ENCODE measurements at places on chromosomes 6 and 20.
A peak's percentile ranks its signal among the peaks of the same experiment; 100 is the strongest.

DNA sequence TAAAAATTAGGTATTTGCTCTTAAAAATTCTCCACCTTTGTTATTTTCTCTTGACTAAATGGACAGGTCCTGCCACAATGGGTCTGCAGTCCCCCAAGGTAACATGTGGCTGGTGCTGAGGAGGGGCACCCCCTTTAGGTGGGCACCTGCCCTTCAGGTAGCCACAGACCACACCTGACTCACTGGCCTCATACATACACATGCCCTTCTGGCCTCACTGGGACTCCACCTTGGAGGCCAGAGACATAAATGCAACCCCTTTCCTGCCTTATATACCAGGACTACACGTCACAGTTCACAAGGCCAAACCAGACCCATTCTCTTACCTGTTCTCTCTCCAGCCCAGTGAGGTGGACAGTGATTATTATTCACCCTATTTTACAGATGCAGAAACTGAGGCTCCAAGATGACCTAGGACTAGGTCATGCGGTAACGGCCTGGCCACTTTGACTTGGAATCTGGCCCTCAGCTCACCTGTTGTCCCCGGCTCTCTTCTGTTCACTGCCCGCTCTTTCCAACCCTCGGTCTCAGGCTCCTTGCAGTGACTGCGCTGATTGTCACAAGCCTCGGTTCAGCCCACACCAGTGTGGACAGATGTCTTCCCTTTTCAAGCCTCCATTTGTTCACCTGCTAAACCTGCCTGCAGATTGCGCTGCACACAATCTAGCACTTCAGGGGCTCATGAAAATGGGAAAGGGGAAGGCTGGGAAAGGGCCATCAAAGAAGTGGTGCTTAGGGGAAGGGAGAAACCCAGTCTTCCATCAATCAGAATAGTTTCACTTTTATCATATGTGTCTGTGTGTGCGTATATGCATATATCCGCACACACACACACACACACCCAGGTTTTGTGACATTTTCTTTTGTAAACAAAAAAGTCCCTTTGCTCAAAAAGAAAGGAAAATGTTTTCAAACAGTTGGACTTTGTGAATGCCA, 121.7 kb downstream of the BCAS1 start:
- DNase-seq: no peak

- no peak for DNase-seq
These were observed 289.9 kb downstream of the CD109 start for GRCh38 chr6:73985891-73986290.

- DNase-seq: no peak
These were observed 23.0 kb upstream of the IER3 start for GRCh38 chr6:30767158-30767943.

GRCh38 chr6:141107591-141108160, 1025.0 kb upstream of the GJE1 start:
- no peak for DNase-seq

DNA sequence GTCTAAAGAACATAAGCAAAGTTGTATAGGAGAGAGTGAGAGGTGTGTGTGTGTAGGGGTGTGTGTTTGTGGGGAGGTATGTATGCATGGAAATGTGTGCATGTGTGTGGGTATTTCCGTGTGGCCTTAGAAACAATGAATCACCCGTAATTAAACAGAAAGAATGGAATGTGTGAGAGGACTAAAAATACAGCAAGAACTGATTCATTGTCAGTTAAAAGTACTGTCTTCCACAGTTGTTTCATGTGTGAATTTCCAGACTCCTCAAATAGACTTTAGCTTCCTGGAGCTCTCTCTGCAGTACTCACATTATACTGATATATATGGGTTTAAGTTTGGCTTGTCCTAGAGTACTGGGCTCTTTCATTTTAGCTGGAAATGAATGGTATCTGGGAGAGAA, 145.7 kb downstream of the RIMS1 start:
- DNase-seq: no peak

- no peak for DNase-seq
These were observed 53.8 kb upstream of the FOXP4 start for GRCh38 chr6:41492261-41492891.

DNA sequence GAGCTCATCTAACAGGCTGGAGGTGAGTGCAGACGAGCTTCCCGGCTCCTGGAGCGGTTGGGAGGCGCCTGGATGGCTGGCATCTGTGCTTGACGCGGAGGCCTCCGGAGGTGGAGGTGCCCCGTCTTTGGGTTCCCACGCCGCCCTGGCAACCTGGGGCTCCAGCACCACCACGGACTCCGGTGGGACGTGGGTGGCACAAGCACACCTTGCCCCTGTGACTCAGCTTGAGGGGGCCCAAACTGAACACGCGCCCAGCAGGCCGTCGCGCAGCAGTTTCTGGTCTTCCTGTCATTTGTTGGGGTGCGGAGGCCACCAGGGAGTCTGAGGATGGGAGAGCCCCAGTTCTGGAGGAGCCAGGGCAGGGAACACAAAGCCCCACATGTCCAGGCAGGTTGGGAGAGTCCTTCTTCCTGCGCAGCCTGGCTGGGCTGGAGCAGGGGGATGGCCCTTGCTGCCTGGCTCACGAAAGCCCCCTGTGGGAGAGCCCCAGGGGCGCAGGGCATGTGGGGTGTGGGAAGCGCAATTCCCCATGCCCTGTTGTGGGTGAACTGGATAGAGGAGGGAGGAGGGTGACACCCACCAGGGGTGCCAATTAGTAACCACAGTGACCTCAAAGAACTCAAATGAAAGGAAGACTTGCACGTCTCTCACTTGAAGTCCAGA, 1378.6 kb upstream of the DEFB115 start:
- DNase-seq: no peak

DNA sequence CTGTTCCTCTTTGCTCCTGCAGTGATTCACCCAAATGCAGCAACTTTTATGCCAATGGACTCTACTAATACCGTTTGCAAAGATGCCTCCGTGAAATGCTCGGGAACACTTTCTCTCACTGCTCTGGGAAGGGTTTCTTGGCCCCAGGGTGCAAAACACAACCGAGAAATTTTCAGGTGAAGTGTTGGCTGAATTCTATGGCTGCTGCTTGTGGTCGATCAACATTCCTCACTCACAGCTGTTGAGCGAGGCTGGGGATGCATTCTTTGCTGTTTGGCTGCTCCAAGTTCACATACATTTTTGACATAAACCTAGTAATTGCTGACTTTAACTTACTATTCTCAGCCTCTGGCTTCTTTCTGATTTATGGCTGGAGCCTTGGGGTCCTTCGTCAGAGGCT, 342.0 kb upstream of the CHD6 start:
- no peak for DNase-seq

DNA sequence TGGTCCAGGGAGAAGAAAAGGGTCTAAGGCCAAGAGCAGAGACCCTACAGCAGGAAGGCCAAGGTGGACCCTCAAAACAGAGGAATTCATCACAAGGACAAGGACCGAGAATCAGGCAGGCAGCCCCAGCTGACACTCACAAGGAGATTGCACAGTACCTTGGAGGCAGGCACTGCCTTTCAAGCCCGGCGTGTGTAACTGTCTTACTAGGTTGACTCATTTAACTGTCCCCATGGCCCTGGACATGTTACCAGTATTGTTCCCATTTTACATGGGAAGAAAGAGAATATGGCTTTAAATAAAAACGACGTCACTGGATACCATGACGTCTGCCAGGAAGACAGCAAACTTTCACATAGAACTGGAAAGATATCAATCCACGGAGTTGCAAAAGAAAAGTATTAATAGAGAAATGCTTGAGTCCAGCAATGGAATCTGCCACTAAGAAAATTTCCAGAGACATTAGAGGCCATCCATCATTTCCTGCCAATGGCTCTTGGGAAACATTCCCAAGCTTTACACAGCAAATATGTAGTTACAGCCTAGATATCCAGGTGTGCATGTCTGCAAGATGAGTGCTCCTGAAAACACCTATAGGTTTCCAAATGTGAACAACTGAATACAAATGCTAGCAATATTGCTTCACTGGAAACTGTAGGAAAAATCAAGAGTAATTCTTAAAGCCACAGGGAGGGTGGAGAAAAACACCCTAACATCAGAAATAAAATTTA, 111.5 kb upstream of the RPS6KA2 start:
- no peak for DNase-seq

DNA sequence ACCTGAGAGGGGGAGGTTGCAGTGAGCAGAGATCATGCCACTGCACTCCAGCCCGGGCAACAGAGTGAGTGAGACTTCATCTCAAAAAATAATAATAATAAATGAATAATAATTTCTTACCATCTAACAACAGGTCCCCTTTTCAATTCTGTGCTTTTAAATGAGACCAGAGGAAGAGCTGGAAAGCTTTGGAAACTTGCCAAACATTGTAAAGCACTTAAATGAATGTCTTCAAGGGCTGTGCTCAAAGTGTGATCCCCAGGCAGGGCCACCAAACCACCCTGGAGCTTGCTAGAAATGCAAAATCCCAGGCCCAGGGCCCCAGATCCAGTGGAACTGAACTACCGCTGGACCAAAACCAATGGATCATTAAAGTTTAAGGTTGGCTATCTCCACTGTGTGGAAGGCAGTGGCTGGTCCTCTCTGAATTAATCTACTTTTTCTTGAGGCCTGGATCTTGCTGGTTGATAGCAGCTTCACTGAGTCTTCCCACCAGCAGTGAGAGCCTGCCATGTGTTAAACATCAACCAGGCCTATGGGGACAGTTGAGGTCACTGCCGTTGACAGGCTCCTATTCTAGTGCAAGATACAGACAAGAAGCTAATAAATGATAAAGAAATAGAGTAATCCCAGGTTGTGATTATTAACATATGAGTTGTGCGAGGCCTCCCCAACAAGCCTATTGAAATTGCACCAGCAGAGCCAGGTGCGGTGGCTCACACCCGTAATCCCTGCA, 23.7 kb upstream of the TFAP2C start:
- no peak for DNase-seq

DNA sequence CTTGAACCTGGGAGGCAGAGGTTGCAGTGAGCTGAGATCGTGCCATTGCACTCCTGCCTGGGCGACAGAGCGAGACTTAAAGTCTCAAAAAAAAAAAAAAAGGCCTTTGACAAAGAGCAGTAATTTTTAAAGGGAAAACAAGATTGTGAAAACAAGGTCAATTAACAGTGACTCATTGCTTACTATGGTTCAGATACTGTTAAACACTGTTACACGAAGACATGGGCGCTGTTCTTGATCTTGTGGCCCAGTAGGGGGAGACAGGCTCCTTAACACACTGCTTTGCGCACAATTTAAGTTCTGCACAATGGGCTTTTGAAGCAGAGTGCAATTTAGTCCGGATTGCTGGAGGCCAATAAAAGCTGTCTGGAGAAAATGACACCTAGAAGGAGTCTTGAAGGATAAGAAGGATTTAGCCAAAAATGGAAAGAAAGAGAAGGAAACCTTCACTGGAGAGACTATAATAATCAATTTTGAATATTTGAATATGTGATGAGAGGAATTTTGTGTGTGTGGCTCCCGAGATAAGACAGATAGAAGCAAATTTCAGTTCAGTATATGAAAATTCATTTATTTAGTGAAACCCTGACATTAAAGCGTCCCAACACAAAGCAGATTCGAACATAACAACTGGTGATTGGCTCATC, 6.0 kb upstream of the LATS1 start:
- peak; percentile 36 for DNase-seq

GRCh38 chr6:139311831-139312230, 20.0 kb upstream of the TXLNB start:
- no peak for DNase-seq

- DNase-seq: no peak
These were observed 48.6 kb downstream of the UQCC1 start for GRCh38 chr20:35363190-35363589.

GRCh38 chr20:47343007-47343472, 13.5 kb downstream of the ZMYND8 start:
- no peak for DNase-seq

- DNase-seq: no peak
These were observed 242.5 kb upstream of the ZFP64 start for GRCh38 chr20:52434041-52434425.

DNA sequence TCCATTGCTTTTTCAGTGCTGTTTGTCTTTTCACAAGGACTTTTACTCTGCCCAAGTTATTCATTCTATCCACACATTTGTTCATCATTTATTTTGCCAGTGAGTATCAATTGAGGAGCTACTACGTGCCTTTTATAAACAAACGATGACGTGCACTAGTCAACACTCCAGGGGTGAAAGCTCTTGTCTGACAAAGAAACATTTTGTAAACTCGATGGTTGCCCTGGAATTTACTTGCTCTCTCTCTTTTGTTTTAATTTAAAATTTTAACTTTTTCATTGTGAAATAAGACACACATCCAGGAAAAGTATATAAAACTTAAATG, 8.3 kb upstream of the MRPS18A start:
- no peak for DNase-seq

DNA sequence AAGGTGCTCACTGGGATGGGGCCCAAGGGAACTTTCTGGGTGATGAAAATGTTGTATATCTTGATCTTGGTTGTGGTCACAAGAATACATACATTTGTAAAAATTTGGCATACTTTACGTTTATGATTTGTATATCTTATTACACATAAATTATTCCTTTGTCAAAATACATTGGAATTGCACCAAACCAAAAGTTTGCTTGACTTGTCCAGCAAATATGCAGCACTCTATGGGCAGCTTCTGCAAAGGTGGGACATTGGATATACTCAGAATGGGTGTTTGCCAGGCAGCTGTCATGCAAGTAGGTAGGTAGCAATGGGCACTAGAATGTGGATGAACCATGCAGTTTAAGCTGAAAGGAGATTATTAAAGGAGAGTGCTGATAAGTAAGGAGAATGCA, 78.0 kb downstream of the LAMP5 start:
- DNase-seq: no peak

DNA sequence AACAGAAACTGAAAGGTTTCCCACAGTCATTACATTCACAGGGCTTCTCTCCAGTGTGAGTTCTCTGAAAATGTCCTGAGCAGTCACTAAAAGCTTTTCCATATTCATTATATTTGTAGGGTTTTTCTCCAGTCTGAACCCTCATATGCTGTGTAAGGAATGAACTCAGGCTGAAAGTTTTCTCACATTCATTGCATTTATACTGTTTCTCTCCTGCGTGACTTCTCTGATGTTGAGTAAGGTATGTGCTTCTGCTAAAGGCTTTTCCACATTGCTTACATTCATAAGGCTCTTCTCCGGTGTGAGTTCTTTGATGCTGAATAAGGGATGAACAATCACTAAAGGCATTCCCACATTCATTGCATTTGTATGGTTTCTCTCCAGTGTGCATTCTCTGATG, 29.8 kb upstream of the ZNF391 start:
- DNase-seq: no peak

- peak; percentile 45 for DNase-seq
These were observed 31.3 kb upstream of the ZSCAN23 start for GRCh38 chr6:28474441-28475219.

DNA sequence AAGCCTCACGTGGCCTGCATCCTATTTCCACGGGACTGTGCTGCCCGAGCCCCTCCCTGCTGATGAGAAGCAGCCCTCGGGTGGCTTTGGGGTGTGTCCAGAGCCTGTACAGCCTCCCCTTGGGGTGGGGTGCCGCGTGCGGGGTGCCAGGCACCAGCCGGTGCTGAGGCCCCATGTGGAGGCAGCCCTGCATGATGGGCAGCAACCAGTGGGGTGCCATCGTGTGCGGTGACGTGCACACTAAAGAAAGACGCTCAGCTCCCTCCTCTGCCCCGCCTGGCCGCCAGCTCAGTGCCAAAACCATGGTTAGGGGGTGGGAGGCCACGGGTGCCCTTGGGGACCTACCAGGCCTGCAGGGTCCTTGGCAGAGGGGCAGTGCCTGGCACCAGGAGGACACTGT, 26.2 kb downstream of the NTSR1 start:
- no peak for DNase-seq

All from smooth muscle cell of the brain vasculature (primary cell).